ENCODE measurements at places on chromosomes 1 and 21. TPM values are rescaled to one million over a fixed set of nuclear protein-coding genes. Genes with fewer than 3 reads are reported as not detected.

GRCh38 chr1:111803951-111804350, 48.2 kb downstream of the DDX20 start:
- no peaks in the 10 kb centered on the region for H3K27me3 ChIP-seq
- no peak for DNase-seq
- H3K27ac ChIP-seq, result no peak overlapping the region
- no peak overlapping the region for H3K4me3 ChIP-seq
- H3K4me1 ChIP-seq, result no peaks in the 10 kb centered on the region

- H3K27ac ChIP-seq, result no peak overlapping the region
- no peak for DNase-seq
- no peaks in the 10 kb centered on the region for H3K36me3 ChIP-seq
- no peaks in the 10 kb centered on the region for H3K27me3 ChIP-seq
- H3K4me1 ChIP-seq, result no peaks in the 10 kb centered on the region
These were observed 33.9 kb downstream of the PCNT start for GRCh38 chr21:46357684-46358425.

DNA sequence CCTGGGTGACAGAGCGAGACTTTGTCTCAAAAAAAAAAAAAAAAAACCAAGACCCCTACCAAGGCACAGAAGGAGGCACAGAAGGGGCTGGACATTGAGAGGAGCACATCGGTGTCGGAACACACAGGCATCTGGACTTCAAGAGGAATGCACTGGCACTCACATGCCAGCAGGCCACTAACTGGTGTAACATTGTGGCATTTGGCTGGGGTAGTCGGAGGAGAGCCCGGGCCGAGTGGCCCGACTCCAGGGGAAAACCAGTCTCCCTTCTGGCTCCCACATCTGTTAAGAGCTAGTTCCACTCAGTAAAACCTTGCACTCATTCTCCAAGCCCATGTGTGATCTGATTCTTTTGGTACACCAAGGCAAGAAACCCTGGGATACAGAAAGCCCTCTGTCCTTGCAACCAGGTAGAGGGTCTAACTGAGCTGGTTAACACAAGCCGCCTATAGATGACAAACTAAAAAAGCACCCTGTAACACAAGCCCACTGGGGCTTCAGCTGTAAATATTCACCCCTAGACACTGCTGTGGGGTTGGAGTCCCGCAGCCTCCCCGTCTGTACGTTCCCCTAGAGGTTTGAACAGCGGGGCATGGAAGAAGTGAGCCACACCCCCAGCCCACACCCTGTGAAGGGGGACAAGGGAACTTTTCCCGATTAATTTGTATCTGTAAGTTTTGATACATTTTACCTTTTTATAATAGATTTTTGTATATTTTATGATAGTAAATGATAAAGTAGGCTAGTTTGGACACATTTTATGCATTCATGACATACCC, 17.2 kb upstream of the AKIRIN1 start:
- no peaks in the 10 kb centered on the region for H3K27me3 ChIP-seq
- no peaks in the 10 kb centered on the region for H3K36me3 ChIP-seq
- no peak for DNase-seq
- H3K4me1 ChIP-seq, result no peaks in the 10 kb centered on the region
- no peak overlapping the region for H3K4me3 ChIP-seq

GRCh38 chr1:4084896-4085295, 184.8 kb upstream of the C1orf174 start:
- no peaks in the 10 kb centered on the region for H3K27me3 ChIP-seq
- no peak for DNase-seq
- no peak overlapping the region for H3K27ac ChIP-seq
- H3K4me3 ChIP-seq, result no peak overlapping the region

DNA sequence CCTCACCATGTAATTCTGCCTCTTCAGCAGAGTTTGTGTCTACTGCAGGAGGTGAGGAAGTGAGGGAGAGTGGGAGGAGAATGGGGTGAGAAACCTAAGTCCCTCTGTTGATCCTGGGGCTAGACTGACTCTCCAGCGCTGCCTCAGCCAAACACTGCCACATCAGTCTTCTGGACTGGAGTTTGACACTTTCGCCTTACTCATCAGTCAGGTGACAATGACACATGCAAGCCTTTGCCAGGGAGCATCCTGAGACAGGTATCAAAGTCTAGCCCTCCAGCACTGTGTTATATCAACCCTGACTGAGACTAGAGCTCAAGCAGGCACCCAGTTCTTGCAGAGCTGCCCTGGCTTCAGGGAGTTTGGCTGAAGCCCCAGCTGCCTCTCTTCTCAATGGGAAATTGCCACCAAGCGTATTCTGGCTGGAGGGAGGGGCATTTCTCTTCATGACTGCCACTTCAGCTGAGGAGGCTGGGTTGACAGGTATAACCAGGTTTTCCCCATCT, 33.3 kb upstream of the SUCO start:
- H3K27ac ChIP-seq, result peak overlapping the region; percentile 7
- no peak overlapping the region for H3K4me3 ChIP-seq
- H3K4me1 ChIP-seq, result peaks cover 10% of the 10 kb centered on the region

DNA sequence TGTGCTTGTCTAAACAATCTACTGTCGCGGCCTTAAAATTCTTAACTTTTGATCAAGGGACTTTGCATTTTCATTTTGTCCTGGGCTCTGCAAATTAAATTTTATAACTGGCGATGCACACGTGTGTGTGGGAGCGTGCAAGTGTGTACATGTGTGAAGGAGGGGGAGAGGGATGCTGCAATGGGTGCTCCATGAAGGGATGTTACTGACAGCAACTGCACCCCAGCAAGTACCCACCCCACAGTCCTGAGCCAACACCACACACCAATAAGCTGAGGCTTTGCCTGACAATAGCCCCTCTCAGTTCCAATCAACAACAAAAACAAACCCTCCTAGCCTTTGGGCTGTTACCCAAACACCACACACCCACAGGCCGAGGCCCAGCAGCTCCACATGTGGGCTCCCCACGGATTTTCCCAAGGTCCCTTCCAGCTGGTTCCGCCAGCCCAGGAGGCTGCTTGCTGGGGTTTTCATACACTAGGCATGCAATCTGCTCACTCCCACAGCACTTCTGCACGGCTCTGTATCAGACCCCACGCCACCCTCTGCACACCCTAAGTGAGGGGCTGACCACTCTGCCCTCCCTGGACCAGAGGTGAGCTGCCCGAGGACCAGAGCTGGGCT, 32.8 kb upstream of the IFFO2 start:
- H3K4me3 ChIP-seq, result no peak overlapping the region
- DNase-seq, result no peak
- no peaks in the 10 kb centered on the region for H3K4me1 ChIP-seq

The TNFSF4 gene
- total RNA-seq, result 0.74 TPM

The SLFNL1 gene
- 1.2 TPM for total RNA-seq

The ZNF695 gene
- total RNA-seq, result 0.49 TPM

The IVL gene
- 169 TPM for total RNA-seq
